Right ventricle myocardium superior (tissue), 1 donor: ENCODE measurements at places on chromosomes 3 and 15. TPM values are rescaled to one million over a fixed set of nuclear protein-coding genes. Genes with fewer than 3 reads are reported as not detected.

Gene SLC38A3
- total RNA-seq, result 10.6 TPM

Gene MORC1
- not detected for total RNA-seq

Gene SLC28A2
- total RNA-seq, result not detected

Gene LRRC3B
- 0.13 TPM for total RNA-seq

Gene CLRN1
- total RNA-seq, result not detected

- DNase-seq, result no peak
These were observed 3.2 kb downstream of the XYLB start for GRCh38 chr3:38349684-38350359.

GRCh38 chr3:106059953-106060517, 191.2 kb upstream of the CBLB start:
- DNase-seq, result no peak

DNA sequence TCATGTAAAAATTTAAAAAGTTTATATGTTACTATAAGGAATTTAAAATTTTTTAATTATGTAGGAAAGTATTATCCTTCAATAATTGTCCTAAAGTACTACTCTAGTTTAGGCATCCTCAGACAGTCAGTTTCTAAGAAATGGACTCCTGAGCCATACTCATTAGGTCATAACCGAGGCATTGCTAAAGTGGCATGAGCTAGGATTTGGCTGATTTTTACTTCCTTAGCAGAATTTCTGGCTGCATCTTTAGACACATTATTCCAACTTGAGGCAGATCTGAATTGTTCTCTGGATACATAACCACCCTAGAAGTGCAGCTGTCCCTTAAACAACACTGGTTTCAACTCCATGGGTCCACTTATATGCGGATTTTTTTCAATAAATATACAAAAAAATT, 38.3 kb downstream of the IFT57 start:
- no peak for DNase-seq

GRCh38 chr3:133016838-133017309, 21.3 kb upstream of the TMEM108 start:
- DNase-seq, result no peak

GRCh38 chr3:4834403-4834866, 144.8 kb upstream of the BHLHE40 start:
- DNase-seq, result no peak

DNA sequence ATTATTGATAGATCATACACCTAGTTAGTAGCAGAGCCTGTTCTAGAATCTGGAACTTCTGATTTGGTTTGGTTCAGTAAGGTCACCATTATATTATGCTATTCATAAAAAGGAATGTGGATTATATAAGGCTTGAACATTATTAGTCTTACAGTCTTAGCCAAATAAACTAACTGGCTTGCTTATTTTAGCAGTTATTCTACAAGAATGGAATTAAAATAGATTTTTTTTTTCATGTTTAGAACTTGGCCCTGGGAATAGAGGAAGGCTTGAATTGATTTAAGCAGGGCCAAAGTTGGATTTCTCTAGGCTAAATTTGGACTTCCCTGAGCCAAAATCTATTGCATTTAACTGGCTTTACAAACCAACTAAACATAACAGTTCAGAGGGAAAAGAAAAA, 24.4 kb downstream of the DTWD1 start:
- no peak for DNase-seq

DNA sequence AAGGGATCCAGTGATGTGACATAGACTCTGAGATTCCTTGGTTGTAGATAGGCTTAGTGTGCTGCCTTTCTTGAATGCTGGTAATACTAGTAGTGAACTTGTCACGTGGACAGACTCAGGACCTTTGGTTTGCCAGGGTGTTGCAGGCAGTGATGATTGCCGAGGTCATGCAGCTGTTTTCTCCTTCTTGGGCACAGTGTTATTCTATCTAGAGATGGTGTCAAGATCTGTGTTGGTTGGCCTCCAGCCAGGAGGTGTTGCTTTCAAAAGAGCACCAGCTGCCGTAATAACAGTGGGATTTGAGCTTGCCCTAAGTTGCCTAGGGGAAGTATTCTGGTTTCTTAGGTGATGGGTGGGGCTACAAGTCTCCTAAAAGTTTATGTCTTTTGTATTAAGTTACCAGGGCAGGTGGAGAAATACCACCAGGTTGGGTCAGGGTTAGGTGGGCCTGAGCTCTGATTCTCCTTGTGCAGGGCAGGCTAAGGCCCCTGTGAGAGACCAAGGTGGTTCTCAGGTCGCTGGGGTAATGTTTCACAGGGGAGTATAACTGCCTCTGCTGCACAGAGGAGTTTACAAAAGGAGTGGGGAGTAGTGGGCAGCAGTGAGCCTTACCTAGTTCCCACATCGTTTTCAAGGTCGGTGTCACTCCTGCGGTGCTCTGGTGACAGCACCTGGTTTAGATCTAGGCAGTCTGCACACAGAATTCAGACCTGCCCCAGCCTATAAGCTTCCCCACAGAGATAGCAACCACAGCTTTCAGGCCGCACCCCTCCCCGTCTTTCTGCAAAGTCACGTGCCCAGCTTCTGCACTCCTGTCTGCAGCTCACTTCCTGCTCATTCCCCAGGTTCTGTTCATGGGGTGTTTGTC, 350.3 kb downstream of the DOCK3 start:
- peak; percentile 39 for DNase-seq

GRCh38 chr3:117903226-117903625, 1131.4 kb downstream of the IGSF11 start:
- no peak for DNase-seq

DNA sequence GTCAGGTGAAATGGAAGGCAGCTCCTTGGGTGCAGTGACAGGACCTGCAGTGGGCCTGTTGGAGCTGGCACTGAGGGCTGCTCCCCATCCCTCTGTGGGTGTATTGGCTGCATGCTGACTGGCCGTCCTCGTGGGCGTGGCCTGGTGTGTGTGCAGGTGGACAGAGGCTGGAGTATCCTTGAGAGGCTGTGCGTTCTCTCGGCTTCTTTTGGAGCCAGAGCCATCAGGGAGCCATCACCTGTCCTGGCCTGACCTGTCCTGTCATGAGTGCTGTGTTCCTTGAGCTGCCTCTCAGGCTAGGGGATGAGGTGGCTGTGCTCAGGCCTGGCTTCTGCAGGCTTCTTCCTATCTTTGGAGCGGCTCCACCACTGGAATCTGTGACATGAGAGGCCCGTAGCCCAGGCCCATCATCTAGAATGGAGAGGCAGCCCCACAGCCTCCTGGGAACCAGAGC, 61.5 kb downstream of the APBA2 start:
- no peak for DNase-seq

GRCh38 chr3:186746008-186746407, 28.8 kb downstream of the KNG1 start:
- DNase-seq, result peak; percentile 59

DNA sequence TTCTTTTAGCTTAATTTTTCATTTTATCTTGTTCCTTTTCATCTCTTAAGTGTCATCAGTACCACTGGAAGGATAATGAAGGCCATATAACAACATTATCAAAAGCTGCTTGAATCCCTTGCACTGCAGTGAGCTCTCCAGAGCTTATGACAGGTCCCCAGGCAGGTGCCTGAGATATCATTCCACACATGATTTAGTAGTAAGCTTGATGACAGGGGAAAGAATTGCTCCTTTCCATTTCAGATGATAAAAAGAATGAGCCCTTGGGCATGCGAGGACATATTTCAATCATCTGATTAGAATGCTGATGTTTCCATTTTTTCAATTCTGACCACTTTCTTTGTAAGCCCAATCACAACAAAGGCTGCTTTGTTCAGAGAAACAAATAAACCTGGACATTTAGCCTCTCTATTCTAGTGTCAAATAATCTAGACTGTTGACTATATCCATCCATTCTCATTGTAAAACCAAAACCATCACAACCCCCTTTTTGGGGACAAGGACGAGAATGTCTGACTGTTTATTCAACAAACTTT, 567.8 kb downstream of the IGSF11 start:
- DNase-seq, result no peak

DNA sequence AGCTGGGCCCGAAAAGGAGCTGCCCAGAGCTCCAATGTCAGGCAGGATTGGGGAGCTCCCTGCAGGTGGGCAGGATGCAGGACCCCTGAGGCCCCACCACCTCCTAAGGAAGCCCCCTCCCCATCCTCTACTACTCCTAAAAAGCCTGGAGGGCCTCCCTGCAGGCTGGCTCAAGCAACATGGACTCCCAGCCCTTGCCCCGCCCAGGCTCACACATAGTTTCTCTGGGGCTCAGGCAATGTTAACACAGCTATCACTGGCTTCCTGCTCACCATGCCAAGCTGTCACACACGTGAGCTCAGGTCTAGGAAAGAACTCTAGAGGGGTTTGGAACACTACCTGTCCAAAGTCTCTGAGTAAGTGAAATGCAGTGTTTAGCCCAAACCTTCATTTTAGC, 65.4 kb upstream of the ZNF148 start:
- no peak for DNase-seq

- DNase-seq, result no peak
These were observed 79.8 kb upstream of the PFN2 start for GRCh38 chr3:150050510-150050909.
